ENCODE measurements at places on chromosomes 16 and 17.
A peak's percentile ranks its signal among the peaks of the same experiment; 100 is the strongest.

- no peak for DNase-seq
Measured at GRCh38 chr16:8138666-8139065, 451.6 kb downstream of the TMEM114 start.

- no peak for DNase-seq
Measured at GRCh38 chr16:75063549-75064088, 53.0 kb downstream of the LDHD start.

- no peak for DNase-seq
Measured at GRCh38 chr16:35565626-35566025, 2106.2 kb downstream of the TP53TG3F start.

- no peak for DNase-seq
Measured at GRCh38 chr16:70665113-70665694, 18.8 kb downstream of the IL34 start.

GRCh38 chr16:28326881-28327610 lies 34.7 kb downstream of the SBK1 start:
- DNase-seq: peak; percentile 37

DNA sequence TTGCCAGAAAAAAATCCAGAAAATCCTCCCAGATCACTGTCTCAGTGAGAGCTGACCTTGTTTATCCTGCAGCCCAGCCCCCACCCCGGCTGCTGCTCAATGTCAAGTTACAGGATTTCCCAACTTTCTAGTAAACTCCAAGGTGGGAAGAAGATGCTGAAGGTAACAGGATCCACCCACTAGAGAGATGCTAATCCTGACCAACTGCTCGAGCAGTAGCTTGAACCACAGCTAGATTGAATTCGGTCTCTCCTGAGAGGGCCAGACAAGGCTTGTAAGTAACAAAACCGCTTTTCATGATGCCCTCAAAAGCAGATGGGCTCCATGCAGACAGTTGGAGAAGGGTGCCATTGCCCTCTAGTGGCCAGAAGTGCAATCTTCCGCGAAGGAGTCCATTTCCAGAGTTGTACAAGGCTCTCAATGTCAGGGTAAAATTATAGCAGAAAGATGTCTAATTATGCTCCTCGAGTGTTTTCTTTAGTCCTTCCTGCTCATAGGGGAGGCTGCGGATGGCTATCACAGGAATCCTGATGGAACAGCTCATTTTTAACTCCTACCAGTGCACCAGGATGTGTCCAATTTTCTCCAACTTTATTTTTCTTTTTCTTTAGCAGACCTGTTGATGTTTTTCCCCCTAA lies 3.9 kb downstream of the CDH11 start:
- DNase-seq: peak; percentile 96

DNA sequence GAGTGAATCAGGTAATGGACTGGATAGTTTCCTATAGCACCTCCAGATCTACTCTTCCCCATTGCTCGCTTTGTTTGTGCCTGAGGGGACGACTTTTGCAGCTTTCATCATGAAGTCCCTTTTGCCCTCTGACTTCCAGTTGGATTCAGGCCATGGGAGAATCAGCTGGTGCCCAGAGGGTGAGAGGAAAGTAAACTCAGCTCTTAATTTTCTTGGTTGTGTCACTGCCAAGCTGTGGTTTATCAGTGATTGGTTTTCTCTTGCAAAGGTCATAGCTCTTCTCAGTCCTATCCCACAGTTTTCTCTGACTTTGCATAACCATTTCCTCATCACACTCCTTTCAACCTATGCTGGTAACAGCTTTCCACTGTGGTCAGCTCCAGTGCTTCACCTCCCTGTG lies 200.1 kb downstream of the KCNJ2 start:
- DNase-seq: no peak

DNA sequence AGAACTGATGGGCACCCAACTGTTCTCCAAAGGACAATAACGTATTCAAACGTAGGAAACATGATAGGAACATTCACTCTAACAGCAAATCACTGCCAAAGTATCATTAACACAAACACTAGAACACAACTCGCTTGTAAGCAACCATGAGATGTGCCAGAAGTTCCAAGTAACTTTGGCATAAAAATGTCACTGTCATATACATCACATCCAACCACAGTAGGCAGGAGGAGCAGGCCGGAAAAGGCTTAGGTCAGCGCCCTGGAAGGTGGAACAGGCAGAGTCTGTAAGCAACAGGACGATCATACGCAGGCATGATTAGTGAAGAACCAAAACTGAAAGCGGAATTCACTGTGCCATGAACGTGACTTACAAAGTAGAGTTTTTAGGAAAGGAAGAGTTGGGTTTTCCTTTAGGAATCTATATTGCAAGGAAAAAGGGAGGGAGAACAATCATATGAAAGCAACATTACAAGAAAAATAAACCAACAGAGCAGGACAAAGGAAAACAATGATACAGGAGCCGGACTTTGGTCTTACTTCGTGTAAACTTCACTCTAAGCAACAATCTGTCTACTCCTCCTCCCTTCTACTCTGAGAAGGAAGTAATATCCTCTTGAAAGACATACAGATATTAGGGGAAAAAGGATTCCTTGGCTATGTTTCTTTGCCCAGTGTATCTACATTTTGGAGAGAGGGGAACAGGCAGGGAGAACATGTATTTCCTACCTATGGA lies 52.3 kb downstream of the YWHAE start:
- DNase-seq: no peak

- no peak for DNase-seq
Measured at GRCh38 chr16:27566417-27566816, 16.5 kb downstream of the KATNIP start.

DNA sequence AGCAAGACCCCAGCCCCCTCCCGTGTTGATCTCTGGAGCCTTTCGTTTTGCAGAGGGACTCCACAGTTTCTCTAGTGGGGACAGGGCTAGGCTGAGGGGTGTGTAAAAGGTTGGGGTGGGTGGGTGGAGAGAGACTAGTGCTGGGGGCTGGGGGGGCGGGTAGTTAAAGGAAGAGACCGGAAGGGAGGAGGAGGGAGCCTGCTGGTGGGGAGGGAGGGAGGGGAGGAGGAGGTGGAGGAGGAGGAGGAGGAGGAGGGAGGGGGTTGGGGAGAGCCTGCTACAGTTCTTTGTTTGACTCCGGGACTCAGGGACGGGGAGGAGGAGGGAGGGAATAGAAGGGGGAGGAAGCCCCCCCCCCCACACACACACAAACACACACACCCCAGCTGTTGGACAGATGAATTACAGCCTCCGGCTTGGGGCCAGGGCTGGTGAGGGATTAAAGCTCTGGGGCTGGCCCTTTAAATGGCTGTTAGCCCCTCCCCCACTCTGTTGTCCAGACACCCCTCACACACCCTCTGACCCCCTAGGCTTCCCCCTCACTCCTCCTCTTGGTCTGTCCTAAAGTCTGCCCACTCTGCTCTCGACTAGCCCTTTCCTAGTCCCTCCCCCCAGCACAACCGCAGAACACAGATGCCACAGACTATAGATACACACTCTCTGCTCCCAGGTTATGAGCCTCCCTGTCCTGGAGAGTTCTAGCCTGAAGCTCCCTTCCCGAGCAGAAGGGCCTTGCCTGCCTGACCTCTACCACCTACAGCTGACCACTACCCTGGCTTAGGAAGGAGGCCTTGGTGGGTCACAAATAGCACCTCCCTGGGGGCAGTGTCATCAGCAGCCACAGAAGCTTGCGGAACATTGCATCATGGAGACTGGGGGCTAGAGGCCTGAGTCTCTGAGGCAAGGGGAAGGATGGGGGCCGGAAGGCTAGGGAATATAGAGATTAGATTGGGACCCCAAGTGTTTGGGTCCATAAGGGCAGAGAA lies 4.4 kb downstream of the KDM6B start:
- DNase-seq: no peak

GRCh38 chr16:4684763-4685162 lies 8.6 kb upstream of the NUDT16L1 start:
- DNase-seq: no peak

DNA sequence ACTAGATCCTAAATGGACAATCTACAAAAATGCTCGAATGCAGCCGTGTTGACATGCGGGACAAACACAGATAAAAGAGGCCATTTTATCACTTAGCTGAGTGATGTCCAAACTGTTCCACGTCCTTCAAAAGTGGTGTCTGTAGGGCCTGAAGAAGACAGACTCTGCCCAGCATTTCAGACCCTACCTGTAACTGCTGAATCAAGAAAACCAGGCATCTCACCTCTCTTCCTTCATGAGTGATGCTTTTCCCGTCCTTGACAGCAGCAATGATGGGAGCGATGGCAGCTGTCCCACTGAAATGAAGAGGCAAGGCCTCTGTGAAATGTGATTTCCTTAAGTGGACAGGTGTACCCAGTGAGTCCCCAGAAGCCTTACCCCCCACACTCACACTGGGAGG lies 12.3 kb downstream of the ELAC2 start:
- DNase-seq: no peak

GRCh38 chr16:65098916-65099315 lies 22.9 kb downstream of the CDH11 start:
- no peak for DNase-seq

DNA sequence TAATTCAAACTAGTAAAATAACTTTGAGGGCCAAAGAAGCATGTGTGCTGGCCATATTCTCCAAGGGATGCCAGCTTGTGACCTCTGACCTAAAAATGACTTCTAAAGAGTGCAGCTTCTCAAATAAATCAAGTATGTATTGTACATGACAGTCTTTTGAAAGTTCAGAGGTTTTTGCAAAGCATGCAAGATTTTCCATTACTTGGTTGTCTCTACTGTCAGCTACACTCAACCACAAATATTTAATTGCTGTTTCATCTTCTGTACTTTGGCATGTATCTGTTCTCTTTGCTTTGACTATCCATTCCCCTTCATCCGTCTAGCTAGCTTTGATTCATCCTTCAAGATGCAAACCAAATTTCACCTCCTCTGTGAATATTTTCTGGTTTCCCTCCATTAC lies 121.9 kb upstream of the HS3ST2 start:
- no peak for DNase-seq

DNA sequence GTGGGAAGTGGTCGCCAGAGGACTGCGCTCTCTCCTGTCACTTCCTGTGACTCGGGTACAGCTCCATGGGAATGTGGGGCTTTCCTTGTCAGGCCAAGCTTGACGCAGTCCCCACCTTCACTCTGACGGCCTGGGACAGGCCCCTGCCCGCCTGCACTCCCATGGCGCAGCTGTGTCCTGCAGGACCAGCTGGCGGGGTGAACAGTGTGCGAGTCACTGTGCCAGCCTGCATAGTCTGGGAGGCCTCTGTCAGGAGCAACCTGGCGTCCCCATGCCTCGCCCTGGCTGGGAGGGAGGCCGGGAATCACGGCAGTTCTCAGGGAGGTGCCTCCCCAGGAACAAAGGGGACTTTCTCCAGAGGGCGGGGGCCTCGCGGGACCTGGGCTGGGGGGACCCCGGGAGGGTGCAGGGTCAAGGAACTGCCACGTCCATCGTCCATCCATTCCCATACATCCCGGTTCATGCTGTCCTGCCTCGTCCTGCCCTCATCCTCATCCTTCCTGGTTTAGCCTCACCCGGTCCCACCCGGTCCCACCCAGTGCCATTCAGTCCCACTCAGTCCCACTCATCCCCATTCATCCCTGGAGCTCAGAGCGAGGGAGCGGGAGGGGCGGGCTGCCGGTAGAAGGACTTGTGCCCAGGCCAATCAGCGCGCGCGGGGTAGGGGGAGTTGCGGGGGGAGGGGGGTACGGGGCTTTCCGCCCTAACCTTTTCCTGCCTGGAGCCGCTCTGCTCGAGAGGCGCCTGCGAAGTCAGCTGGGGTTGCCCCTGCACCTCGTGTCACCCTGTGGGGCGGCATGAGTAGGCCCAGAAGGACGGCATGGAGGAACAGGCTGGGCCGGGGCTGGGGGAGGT lies 13.4 kb downstream of the FLYWCH1 start:
- no peak for DNase-seq

DNA sequence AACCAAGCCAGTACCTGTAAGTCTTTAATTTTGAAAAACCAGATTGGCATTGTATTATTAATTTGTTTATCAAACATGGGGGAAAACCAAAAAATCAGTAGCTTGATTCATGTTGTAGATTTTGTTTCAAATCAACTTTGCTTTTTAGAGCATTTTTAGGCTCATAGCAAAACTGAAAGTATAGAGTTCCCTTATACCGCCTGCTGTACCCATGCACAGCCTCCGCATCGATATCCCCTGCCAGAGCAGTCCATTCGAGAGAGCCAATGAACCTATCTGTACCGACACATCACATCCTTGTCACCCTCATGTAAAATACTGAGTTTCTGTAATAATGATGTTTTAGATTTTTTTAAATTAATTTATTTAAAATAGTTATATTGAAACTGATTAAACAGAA lies 16.2 kb upstream of the MRC2 start:
- no peak for DNase-seq

- no peak for DNase-seq
Measured at GRCh38 chr17:45755050-45755449, 29.1 kb upstream of the CRHR1 start.

DNA sequence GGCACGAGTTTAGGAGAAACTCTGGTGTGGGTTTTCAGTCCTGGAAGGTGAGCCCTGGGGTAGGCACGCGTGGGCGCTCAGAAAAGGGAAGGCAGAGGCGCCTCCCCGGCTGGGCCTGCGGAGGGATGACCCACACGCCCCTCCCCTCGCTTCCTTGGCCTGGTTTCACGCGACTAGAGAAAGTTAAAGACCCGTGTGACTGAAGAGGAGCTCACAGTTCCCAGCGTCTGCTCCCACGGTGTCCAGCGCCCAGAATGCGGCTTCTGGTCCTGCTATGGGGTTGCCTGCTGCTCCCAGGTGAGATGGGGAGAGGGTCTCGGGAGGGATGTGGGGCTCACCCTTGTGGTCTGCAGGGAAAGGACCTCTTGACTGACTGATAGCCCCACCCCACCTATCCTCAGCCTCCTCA lies at the start of gene CD300LG:
CD300LG (plus strand) TSS at position 214 of the 409 bp plus-strand sequence; CDS start at position 255, 41 bp downstream.
- DNase-seq: no peak

- no peak for DNase-seq
Measured at GRCh38 chr17:44093231-44093900, 22.8 kb downstream of the G6PC3 start.

DNA sequence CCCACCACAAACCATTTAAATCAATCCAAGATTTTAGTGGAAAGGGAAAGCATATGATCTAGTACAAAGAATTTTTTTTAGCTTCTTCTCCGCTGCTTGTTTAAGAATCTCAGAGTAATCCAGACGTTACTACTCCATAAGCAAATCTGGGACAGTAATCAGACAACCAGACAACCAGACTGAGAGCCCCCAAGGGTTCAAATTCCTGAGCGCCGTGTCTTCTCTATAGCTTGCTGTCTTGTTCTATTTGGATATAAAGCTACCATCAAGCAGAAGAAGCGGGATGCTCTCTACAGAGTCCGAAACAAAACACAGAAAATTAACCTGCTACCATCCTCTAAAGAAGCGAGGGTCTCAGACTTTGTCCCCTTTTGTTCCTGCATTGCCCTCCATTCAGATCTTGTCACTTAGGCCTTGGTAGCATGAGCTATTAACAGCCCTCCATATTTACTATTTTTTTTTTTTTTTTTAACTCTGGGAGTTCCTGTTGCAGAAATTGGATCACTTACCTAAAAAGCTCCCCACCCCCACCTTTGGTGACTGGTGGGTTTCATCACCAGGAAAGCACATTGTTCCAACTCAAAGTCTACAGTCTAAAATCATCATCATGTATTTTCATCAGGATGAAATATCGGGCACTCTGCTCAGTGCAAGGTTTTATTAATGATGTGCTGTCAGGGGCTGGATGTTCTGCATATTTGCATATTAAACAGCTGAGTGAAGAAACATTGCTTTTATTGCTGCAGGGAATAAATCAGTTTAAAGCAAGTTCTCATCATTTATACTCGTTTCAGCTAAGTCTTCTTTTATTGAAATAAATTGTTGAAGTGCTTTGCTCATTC lies 576.7 kb downstream of the WWOX start:
- DNase-seq: no peak

- DNase-seq: peak; percentile 31
Measured at GRCh38 chr17:63116228-63116627, 150.2 kb downstream of the TANC2 start.
